ENCODE measurements at places on chromosomes 1 and 21. TPM values are rescaled to one million over a fixed set of nuclear protein-coding genes. Genes with fewer than 3 reads are reported as not detected.

The DPM3 gene
- 52.4 TPM for total RNA-seq

DNA sequence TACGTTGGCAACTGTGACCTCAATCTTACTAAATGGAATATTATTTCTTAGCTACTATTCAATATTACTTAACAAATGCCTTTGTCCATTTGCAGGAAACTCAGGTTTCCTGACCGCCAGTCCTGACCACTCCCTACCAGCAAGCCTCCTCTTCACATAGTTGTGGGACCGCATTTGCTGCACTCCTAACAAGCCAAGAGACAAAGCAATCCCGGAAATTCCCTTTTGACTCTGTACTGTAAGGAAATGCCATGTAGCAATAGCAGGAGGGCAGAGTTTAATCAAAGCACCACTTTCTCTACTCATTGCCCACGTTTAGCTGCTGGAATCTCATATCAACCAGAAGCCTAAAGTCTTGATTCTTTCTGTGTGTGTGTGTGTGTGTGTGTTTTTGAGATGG is 28.1 kb upstream of the ACBD6 start:
- DNase-seq, result no peak

- no peak for DNase-seq
These were observed 136.1 kb upstream of the ERRFI1 start for GRCh38 chr1:8162168-8162567.

DNA sequence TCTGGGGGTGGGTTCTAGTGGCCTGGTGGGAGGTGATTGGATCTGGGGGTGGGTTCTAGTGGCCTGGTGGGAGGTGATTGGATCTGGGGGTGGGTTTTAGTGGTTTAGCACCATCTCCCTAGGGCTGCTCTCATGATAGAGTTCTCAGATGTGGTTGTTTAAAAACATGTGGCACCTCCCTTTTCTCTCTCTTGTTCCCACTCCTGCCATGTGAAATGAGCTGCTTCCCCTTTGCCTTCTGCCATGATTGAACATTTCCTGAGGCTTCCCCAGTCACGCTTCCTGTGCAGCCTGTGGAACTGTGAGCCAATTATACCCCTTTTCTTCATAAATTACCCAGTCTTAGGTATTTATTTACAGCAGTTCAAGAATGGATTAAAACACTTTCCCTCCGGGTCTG is 327.3 kb upstream of the AJAP1 start:
- no peak for DNase-seq

DNA sequence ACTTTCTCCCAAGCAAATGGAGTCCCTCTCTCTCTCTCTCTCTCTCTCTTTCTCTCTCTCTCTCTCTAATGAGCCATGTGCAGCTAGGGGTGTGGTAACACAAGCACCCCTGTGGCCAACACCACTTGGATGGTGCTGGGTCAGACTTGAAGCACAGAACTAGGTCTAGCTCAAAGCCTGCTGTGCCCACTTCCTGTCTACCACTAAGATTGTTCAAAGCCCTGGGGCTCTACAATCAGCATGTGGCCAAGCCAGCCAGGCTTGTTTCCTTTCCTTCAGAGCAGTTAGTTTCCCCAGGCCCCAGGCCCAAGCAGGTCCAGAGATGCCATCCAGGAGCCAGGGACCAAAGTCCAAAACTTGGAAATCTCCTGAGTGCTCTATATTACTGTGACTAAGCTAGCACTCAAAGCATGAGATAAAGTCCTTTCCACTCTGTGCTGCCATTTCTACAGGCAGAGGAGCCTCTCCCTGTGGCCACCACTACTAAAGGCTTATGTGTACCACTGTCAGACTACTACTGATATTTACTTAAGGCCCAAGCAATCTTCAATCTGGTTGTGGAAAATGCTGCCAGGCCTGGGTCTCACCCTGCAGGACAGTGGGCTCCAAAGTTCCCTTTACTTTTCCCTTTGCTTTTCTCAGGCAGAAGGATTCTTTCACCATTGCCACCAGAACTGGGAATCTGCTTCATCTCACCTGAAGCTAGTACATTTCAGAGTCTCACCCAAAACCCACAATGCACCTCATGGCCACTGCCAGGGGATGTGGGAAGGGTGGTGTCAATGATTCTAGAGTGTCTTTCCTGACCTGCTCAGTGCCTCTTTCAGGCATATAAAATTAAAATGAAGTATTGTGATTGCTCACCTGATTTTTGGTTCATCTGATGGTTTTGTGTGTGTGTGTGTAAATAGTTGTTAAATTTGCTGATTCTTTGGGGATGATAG is 999.5 kb downstream of the NCAM2 start:
- no peak for DNase-seq

- no peak for DNase-seq
These were observed 6.3 kb downstream of the COA7 start for GRCh38 chr1:52691821-52692220.
